Activated CD4-positive, alpha-beta memory T cell treated with anti-CD3 and anti-CD28 coated beads for 36 hours (primary cell): ENCODE measurements at places on chromosomes 16 and 17.

DNA sequence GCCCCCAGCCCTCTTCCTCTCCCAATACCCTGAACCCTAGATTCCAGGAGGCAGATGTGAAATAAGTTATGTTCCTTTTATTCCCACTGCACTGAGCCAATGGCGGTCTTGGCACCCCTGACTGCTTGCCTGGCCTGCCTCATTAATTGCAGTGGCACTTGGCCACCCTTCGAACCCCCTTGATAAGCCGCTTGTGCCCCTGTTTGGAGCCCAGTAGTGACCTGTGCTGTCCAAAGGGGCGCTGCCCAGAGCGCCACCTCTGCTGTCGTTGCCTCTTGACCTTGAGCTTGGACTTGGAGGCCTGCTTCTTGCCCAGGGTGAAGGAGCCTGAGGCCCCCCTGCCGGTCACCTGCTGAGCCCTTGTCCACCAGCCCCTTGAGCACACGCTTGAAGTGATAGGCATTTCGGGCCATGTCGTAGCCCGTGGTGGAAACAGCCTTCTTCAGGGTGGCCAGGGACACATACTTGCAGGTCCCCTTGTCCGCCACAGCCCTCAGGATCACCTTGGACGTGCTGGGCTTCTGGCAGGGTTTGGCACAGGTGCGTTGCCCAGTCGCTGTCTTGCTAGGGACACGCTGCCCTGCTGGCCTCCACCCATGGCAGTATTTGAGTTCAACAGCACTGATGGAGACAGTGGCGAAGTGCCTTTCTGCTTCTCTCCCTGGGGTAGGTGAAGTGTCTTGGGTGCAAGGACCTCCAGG lies 5.7 kb downstream of the SGCA start:
- no peak for DNase-seq

DNA sequence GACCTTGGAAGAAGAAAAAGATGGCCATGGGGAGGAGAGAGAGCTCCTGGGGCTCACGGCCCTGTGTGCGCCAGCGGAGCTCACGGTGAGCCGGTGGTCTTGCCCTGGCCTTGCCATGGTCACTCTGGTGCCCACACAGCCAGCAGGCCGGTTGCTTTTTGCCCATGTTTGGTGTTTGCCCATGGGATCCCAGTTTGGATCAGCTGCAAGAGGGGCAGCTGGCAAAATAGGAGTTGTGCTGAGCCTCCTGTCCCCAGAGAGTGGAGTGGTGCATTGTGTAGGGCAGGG lies 1.6 kb downstream of the NHERF1 start:
- no peak for DNase-seq

DNA sequence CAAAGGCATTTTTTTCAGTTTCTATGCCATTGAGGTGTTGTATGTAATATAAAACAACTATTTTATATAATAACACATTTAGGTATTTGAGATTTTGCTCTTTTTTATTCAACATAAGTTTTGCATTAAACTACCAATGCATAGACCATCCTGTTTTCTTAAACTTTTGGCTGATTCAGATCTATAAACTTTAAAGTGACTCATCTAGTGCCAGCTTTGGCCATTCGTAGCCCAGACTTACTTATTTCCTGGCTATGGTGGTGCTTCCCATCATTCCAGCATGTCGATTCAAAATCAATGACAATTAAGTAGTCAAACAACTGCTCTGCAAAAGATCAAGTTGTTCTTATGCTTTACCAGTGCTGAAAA lies 3.1 kb downstream of the ERI2 start:
- DNase-seq = no peak

DNA sequence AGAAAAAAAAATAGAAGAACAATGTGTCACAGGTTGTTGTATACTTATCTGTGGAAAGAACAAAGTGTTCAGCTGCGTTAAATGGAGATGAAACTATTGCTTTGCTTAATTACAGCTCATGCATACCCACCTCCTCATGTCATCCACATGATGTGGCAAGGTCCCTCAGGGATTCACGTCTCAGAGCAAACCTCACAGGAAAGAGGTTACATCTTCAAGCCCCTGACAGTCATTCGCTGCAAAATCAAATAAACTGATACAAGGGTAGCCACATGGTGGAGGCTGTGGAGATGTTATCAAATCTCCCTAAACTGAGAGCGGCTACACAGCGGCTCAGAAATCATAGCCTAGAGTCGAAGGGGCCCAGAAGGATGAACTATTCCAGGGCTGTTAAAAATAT lies 21.1 kb downstream of the GINS3 start:
- no peak for DNase-seq

DNA sequence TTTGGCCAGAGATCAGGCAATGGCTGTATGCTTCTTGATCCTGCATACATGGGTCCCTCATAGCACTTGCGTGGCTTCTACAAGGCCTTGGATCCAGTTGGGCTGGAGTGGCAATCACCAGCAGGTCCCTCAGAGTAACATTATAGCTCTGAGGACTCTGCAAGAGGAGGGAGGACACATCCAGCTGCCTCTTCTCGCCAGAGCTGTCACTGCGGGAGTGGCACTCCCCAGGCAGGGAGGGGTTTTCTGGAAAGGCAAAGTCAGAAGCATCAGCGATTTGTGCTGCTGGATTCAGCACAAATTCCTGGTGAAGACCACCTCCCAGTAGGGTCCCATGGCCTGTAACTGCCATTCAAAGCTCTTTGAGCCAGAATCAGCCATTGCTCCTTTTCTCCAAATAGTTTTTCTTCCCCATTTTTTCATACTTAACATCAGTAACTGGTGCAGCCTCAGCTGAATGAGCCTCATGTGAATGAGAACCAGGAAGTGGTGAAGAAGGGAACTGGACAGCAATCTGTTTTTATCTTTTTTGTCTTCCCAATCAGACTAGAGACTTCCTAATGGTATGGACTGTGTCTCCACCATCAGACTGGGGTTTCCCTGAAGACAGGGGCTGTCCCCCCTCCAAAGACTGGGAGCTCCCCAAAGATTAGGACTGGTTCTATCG lies 40.6 kb upstream of the HOXB13 start:
- no peak for DNase-seq

DNA sequence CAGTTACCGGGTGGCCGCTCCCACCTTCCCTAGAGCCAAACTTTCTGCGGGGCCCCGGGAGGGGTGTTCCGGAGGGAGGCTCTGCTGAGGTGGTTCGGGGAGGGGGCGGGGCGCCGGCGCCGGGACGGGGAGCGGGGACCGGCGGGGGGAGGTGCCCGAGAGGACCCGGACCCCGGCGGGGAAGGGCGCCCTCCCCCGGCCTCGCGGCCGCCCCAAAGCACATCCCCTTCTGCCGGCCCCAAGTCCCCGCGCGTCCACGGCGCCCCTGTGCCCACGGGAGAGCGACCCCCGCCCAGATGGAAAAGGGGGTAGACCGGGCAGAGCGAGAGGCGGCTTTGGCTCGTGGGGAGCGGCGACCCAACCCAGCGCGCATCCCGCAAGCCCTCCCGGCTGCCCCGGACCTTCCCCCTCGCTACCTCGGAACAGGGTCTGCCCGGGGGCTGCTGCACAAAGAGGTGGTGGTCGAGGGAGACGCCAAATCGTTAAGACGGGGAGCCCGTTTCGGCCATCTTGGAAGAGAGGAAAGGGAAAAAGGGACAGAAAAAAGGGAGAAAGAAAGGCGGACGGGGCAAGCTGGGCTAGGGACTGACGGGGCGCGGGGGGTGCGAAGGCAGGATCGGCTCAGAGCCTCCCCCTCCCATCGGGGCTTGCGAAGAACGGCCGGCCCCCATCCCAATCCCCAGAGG lies 530 bp downstream of the PCGF2 start:
- no peak for DNase-seq

DNA sequence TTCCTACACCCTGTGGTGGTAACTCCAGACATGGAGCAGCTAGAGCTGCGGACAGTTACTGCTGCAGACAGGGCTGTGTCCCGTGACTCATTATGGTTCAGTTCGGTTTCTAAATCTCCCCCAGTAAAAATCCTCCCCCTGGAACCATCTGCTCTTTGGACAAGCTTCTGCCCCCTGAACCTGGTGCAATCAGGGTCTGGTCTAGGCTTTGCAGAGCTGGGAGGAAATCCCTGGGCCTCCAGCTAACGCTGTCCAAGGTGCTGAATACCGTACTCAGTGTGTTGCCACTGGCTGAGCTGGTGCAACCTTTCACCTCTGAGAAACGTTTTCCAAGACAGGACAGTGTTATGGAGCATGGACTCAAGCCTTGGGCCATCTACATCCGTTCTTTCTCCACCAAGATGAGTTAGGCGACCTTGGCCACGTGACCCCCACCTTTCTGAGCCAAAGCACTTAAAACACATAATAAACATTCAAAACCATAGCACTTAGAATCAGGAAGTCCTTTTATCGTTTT lies 142.0 kb downstream of the CPPED1 start:
- DNase-seq = peak; percentile 23

- no peak for DNase-seq
These were observed 3.7 kb downstream of the TRAF7 start for GRCh38 chr16:2159175-2159838.

GRCh38 chr16:80175011-80175410 lies 365.8 kb upstream of the DYNLRB2 start:
- no peak for DNase-seq

DNA sequence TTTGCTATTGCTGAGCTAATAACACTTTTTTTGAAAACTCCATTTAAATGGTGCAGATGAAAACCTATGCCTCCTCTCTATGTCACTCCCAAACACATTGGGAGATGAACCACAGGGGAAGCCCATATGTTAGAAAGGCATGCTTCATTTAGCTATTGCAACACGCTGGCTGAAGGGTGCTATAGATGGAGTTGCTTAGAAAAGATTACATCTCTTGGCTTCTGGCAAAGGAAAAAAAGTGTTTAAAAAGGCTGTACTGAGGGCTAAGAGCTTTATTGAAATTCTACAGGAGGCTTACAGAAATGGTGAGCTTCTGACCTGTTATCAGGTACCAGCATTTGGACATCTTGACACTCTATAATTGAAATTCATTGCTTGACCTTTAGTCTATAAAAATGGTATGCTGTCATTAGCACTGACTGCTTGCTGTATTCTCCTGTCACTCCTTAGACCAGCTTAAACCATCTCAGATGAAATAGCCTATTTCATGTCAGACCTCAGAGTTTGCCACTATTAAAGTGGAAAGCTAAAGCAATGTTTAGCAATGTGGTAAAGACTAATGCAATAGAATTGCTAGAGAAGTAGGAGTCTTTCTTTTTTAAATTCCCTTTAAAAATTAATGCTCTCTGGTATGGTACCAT lies 503.9 kb downstream of the CDH11 start:
- DNase-seq = no peak

- DNase-seq = peak; percentile 20
These were observed 47.6 kb downstream of the SEC14L1 start for GRCh38 chr17:77188084-77189066.

GRCh38 chr16:73126525-73126853 lies 78.6 kb upstream of the ZFHX3 start:
- DNase-seq = no peak

DNA sequence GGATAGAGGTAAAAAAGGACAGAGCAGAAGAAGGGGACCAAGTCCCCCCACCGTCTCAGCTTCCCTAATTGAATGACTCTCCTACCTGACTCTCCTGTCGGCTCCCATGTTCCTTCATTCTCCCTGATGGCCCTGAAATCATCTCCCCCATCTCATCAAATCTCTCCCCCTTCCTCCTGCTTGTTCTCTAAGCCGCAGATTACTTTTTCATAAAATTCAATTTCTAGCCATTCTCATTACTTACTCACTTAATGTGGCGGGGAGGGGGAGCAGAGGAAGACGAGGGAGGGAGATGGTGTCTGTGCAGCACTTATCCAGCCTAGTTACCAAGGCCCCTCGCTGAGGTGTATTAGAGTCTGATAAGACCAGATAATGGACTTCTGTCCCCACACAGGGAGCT lies 161.5 kb downstream of the CCT6B start:
- no peak for DNase-seq

- DNase-seq = no peak
These were observed 15.3 kb upstream of the HEXD start for GRCh38 chr17:82402865-82403264.

DNA sequence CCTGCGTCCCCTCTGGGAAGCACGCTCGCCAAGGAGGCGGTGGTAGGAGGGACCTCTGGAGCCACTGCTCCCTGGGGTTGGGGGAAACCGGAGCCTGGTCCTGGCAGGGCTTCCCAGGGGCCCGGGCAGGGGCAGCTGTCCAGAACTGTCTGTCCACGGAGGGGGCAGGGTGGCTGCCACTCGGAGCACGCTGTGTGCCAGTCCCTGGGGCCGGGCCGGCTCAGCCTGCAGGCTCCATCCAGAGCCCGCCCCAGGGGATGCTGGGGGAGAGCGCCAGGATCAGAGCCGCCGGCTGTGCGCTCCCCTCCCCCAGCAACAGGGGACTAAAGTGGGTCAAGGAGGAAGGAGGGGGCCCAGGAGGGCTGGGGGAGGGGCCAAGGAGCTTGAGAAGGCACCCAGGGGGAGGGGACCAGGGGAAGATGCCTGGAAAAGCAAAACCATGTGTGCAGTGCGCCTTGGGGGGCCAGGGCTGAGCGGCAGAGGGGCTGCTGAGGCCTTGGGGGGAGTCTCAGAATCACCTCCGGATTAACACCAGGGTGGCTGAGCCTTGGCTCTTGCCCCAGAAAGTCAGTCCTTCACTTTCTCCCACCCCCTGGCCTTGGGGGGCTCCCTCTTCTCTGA lies 21.3 kb downstream of the ZNF423 start:
- DNase-seq = no peak

GRCh38 chr16:69169051-69169450 lies 17.9 kb upstream of the SNTB2 start:
- no peak for DNase-seq

DNA sequence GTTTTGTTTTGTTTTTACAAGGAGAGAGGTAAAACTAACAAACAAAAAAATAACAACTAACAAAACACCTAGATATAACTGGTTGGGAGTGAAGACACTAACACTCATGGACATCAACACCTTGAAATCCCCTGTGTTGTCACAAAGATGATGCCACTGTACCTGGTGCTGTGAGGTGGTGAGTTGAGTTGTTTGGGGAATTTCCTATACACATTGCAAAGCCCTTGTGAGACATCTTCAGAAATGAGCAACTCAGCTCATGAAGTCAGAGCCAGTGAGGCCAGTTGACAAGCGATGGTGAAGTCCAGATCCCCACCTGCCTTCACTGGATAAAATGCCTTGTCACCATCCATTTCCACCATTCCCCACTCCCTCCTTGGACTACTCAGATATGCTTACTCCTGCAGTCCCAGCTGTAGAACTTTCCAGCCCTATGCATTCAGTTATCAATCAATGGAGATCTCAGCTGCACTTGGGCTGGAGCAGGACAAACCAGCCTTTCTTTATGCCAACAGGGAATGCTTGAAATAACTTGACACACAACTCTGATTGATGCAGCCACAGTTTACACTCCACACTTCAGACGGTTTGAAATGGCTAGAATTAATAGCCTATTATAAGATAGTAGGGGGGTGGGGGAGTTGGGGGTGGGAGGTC lies 22.2 kb downstream of the ANKFN1 start:
- DNase-seq = peak; percentile 9

GRCh38 chr16:17063201-17064139 lies 407.3 kb downstream of the XYLT1 start:
- no peak for DNase-seq

DNA sequence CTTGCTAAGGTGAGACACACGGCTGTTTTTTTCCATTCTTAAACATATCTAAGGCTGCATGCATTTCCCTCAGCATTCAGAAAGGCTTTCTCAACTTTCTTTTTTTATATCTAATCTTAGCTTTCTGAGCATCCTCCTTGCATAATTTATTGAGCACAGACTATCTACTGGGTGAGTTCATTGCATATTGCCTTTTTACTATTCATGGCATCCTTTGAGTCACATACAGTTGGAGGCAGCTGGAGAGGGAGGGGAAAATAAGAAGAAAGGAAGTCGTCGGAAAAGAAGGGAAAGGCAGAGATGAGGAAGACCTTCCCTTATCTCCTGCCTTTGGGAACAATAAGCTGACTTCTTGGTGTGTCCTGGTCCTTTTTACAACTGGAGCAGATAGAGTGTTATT lies 468.3 kb downstream of the SLC39A11 start:
- no peak for DNase-seq

- no peak for DNase-seq
These were observed 11.8 kb downstream of the NLRC5 start for GRCh38 chr16:57001026-57001679.
